ENCODE measurements at places on chromosomes 3 and 15.

- H3K4me3 ChIP-seq: no peak overlapping the region
- H3K27me3 ChIP-seq: peaks cover 8% of the 10 kb centered on the region
- H3K27ac ChIP-seq: no peak overlapping the region
- H3K4me1 ChIP-seq: no peaks in the 10 kb centered on the region
Measured at GRCh38 chr3:149407898-149408297, 30.4 kb upstream of the TM4SF1 start.

DNA sequence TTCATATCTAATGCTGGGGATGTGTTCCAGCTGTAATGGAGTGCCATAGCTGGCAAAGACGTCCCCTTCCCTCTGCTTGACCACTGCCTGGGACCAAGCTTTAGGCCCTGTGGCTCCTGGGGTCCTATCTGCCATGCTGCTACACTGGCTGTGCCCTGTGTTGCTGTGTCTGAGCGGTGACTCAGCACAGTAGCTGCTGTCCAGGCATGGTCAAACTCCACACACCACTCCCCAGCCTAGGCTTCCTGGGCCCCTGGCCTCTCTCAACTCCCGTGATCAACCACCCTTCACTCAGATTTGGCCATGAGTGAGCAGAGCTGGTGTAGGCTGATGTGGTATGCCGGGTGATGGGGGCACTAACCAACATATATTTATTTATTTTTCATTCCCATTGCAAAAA is 27.0 kb downstream of the EPHB1 start:
- no peaks in the 10 kb centered on the region for H3K4me1 ChIP-seq
- H3K27me3 ChIP-seq: peaks cover 13% of the 10 kb centered on the region
- DNase-seq: no peak
- no peak overlapping the region for H3K4me3 ChIP-seq
- H3K36me3 ChIP-seq: no peaks in the 10 kb centered on the region

- peak overlapping the region; percentile 66 for H3K27ac ChIP-seq
- no peaks in the 10 kb centered on the region for H3K36me3 ChIP-seq
- no peak for DNase-seq
- no peak overlapping the region for H3K4me3 ChIP-seq
Measured at GRCh38 chr15:31228011-31228484, 98.6 kb upstream of the KLF13 start.

GRCh38 chr3:188400494-188401243 is 246.7 kb downstream of the LPP start:
- peaks cover 16% of the 10 kb centered on the region for H3K36me3 ChIP-seq
- H3K27ac ChIP-seq: peak overlapping the region; percentile 58
- H3K4me3 ChIP-seq: no peak overlapping the region
- no peaks in the 10 kb centered on the region for H3K27me3 ChIP-seq

GRCh38 chr15:64843991-64844390 is 2.3 kb downstream of the PLEKHO2 start:
- H3K4me3 ChIP-seq: peak overlapping the region; percentile 94
- H3K27me3 ChIP-seq: no peaks in the 10 kb centered on the region
- peaks cover 17% of the 10 kb centered on the region for H3K36me3 ChIP-seq
- peaks cover 70% of the 10 kb centered on the region for H3K4me1 ChIP-seq
- no peak for DNase-seq
- H3K27ac ChIP-seq: peak overlapping the region; percentile 84

- H3K27ac ChIP-seq: no peak overlapping the region
- H3K36me3 ChIP-seq: peaks cover 3% of the 10 kb centered on the region
- no peaks in the 10 kb centered on the region for H3K27me3 ChIP-seq
- H3K4me3 ChIP-seq: no peak overlapping the region
- no peak for DNase-seq
Measured at GRCh38 chr3:42537350-42537749, 34.9 kb downstream of the VIPR1 start.

- no peak overlapping the region for H3K4me3 ChIP-seq
- DNase-seq: peak; percentile 70
- peaks cover 2% of the 10 kb centered on the region for H3K4me1 ChIP-seq
- no peaks in the 10 kb centered on the region for H3K36me3 ChIP-seq
Measured at GRCh38 chr3:58994746-58995330, 55.0 kb downstream of the CFAP20DC start.

DNA sequence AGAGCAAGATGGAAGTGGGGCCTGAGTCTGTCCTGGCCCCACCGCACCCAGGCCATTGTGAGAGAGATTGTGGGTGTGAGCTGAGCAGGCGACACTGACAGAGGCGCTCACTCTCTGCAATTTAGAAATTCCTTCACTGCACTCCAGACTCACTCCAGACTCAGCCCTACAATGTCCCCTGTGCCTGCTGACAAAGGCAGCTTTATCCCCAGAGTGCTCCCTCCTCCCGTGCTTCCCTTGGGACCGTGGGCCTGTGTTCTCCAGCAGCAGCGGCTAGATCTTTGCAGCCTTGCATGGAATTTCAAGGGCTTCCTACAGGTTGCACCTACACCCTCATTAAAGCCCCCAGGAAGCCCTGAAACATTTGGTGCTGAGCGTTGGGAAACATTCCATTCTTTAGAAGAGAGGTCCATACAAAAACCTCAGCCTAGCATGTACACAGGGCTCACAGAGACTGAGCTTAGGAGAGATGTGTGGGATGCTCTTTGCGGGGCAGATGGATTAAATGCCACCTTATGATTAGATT is 1.3 kb upstream of the IL16 start:
- peaks cover 20% of the 10 kb centered on the region for H3K27me3 ChIP-seq
- H3K36me3 ChIP-seq: no peaks in the 10 kb centered on the region
- DNase-seq: no peak
- H3K27ac ChIP-seq: no peak overlapping the region
- peaks cover 3% of the 10 kb centered on the region for H3K4me1 ChIP-seq

DNA sequence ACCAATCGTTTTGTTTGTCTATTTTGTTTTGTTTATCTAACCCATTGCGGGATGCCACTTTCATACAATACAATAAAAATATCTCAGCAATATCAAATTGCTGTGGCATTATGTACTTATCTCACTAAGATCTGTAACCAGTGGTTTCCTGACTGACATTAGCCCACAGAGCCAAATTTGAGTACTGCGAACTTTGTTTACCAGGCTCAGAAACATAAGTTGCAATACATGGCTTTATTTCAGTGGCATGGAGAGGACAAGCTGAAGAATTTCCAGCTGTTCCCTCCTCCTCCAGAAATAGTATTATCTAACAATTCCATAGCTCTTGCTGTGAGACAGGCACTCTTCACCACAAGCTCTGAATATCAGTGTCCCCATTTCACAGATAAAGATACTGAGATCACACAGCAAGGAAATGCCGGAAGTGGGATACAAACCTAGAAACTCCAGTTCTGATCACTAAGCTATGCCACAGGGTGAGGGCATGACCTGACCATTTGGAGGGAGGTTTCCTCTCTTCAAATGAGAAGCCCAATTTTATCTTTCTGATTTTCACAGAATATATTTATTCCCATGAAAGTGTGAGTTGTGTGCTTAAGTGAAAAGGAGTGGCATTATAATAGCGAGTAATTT is 469.9 kb upstream of the CBLB start:
- peaks cover 53% of the 10 kb centered on the region for H3K4me1 ChIP-seq
- H3K27me3 ChIP-seq: no peaks in the 10 kb centered on the region
- H3K27ac ChIP-seq: peak overlapping the region; percentile 58
- peaks cover 15% of the 10 kb centered on the region for H3K36me3 ChIP-seq
- DNase-seq: peak; percentile 14

GRCh38 chr3:54053211-54053610 is 69.1 kb upstream of the CACNA2D3 start:
- H3K4me1 ChIP-seq: no peaks in the 10 kb centered on the region
- peaks cover 8% of the 10 kb centered on the region for H3K27me3 ChIP-seq
- H3K36me3 ChIP-seq: no peaks in the 10 kb centered on the region
- H3K4me3 ChIP-seq: no peak overlapping the region
- no peak overlapping the region for H3K27ac ChIP-seq

- H3K4me3 ChIP-seq: no peak overlapping the region
- DNase-seq: no peak
- no peaks in the 10 kb centered on the region for H3K4me1 ChIP-seq
- H3K36me3 ChIP-seq: no peaks in the 10 kb centered on the region
- H3K27me3 ChIP-seq: no peaks in the 10 kb centered on the region
Measured at GRCh38 chr3:41638381-41638780, 323.5 kb downstream of the ULK4 start.

DNA sequence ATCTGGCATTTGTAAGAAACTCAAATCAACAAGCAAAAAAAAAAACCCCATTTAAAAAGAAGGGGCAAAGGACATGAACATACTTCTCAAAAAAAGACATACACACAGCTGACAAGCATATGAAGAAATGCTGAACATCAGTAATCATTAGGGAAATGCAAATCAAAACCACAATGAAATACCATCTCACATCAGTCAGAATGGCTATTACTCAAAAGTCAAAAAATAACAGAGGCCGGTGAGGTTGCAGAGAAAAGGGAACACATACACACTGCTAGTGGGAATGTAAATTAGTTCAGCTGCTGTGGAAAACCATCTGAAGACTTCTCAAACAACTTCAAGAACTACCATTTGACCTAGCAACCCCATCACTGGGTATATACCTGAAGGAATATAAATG is 199.4 kb upstream of the THBS1 start:
- DNase-seq: no peak
- no peaks in the 10 kb centered on the region for H3K36me3 ChIP-seq
- H3K27me3 ChIP-seq: peaks cover 12% of the 10 kb centered on the region
- H3K4me1 ChIP-seq: no peaks in the 10 kb centered on the region

GRCh38 chr15:22240986-22241385 is 160.7 kb downstream of the OR4M2 start:
- DNase-seq: no peak
- H3K36me3 ChIP-seq: no peaks in the 10 kb centered on the region
- H3K27ac ChIP-seq: no peak overlapping the region
- no peaks in the 10 kb centered on the region for H3K4me1 ChIP-seq

DNA sequence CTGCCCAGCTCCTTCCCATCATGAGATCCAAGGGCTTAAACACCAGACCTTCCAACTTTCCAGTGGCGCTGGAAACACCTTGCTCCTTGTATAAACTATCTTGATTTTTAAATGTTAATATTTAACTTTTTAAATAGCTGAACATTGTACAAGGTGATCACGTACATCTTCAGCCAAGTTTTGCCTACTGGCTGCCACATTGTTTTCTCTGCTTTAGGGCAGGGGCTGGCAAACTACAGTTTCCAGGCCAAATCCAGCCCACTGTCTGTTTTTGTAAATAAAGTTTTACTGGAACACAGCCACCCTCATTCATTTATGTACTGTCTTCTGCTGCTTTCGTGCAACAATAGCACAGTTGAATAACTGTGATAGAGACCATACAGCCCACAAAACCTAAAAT is 27.6 kb upstream of the FOXP1 start:
- H3K4me3 ChIP-seq: no peak overlapping the region

DNA sequence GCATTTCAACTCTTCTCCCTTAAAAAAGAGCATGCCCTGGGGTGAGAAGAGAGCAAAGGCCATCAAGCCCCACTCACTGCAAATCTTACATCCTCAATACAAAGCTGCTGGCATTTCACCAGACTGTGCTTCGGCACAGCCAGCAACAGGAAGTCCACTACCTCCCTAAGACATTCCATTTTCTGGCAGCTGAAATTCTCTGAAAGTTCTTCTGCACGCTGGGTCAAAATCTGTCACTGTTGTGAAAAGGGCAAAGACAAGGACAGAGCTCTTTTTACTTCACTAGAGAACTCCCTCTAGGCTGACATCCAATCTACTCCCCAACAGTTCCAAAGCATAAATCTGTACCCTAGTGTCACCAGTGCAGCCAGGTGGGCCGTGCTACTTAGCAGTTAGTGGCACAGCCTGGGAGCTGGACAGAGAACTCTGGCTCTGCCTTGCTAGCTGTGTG is 6.3 kb downstream of the MTMR10 start:
- H3K36me3 ChIP-seq: peaks cover 48% of the 10 kb centered on the region
- no peak overlapping the region for H3K27ac ChIP-seq
- H3K4me1 ChIP-seq: peaks cover 40% of the 10 kb centered on the region
- H3K4me3 ChIP-seq: no peak overlapping the region
- no peak for DNase-seq

DNA sequence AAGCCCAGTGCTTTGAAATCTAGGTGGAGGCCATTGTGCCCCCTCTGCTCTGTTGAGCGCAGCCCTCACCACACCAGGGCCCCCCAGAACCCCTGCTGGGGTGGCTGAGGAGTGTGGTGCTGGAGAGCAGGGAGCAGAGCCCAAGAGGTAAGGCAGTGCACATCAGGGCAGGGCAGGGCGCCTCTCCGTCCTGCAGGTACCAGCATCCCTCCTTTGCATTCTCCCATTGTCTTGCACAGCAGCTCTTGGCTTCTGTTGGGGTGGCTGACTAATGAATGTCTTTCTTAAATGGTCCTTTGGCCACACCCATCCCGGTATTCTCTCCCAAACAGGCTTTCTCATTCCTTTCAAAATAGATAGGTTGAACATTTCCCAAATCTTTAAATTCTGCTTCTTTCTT is 41.4 kb upstream of the GABRG3 start:
- no peak overlapping the region for H3K27ac ChIP-seq
- H3K4me3 ChIP-seq: no peak overlapping the region
- H3K4me1 ChIP-seq: no peaks in the 10 kb centered on the region
- no peak for DNase-seq
- H3K36me3 ChIP-seq: no peaks in the 10 kb centered on the region

- no peak overlapping the region for H3K27ac ChIP-seq
- peaks cover 11% of the 10 kb centered on the region for H3K4me1 ChIP-seq
- H3K4me3 ChIP-seq: no peak overlapping the region
- H3K36me3 ChIP-seq: peaks cover 10% of the 10 kb centered on the region
- DNase-seq: no peak
Measured at GRCh38 chr15:41801850-41802455, 25.9 kb upstream of the JMJD7 start.

- H3K4me3 ChIP-seq: no peak overlapping the region
- no peak overlapping the region for H3K27ac ChIP-seq
- no peaks in the 10 kb centered on the region for H3K4me1 ChIP-seq
- no peaks in the 10 kb centered on the region for H3K27me3 ChIP-seq
Measured at GRCh38 chr15:94477913-94478553, 246.7 kb downstream of the MCTP2 start.

GRCh38 chr15:70142322-70143191 is 44.8 kb upstream of the TLE3 start:
- H3K27ac ChIP-seq: no peak overlapping the region
- H3K4me3 ChIP-seq: no peak overlapping the region
- no peaks in the 10 kb centered on the region for H3K36me3 ChIP-seq
- peaks cover 29% of the 10 kb centered on the region for H3K4me1 ChIP-seq

GRCh38 chr3:67981077-67981476 is 326.7 kb upstream of the SUCLG2 start:
- H3K4me1 ChIP-seq: no peaks in the 10 kb centered on the region
- DNase-seq: no peak
- H3K36me3 ChIP-seq: no peaks in the 10 kb centered on the region

All from activated CD4-positive, alpha-beta T cell treated with anti-CD3 and anti-CD28 coated beads, Interleukin-2, amount 10 ng/mL, durations not matched to agents 7 days and 5 days (primary cell).